ENCODE measurements at places on chromosomes 2 and 18.
A peak's percentile ranks its signal among the peaks of the same experiment; 100 is the strongest.

DNA sequence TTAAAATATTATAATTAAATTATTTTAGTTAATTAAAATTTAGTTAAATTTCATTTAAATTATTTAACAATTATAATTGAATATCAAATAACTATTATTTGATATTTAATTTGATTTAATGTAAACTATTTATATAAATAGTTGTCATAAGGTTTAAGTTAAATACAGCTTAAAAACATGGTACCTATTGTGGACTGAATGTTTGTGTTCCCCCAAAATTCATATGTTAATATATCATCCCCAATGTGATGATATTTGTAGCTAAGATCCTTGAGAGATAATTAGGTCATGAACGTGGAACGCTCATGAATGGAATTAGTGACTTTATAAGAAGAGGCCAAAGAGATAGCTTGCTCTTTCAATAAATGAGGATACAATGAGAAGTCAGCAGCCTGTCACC is 505.7 kb upstream of the LRATD1 start:
- no peak for DNase-seq

- DNase-seq, result no peak
Measured at GRCh38 chr18:12515550-12515949, 107.8 kb downstream of the PRELID3A start.

GRCh38 chr2:99776206-99776905 is 286.5 kb upstream of the REV1 start:
- no peak for DNase-seq

- DNase-seq, result no peak
Measured at GRCh38 chr2:173823543-173823939, 141.6 kb downstream of the SP3 start.

DNA sequence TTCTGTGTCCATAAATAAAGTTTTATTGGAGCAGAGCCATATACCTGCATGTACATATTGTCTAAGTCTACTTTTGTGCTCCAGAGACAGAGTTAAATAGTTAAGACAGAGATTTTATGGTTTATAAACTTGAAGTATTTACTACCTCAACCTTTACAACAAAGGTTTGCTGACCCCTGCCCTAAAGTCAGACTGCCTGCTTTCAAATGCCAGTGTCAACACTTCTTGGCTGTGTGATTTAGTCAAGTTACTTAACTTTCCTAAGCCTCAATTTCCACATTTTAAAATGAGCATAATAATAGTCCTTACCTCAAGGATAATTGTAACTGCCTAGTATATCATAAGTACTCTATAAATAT is 44.4 kb upstream of the ITPRID2 start:
- DNase-seq, result no peak

DNA sequence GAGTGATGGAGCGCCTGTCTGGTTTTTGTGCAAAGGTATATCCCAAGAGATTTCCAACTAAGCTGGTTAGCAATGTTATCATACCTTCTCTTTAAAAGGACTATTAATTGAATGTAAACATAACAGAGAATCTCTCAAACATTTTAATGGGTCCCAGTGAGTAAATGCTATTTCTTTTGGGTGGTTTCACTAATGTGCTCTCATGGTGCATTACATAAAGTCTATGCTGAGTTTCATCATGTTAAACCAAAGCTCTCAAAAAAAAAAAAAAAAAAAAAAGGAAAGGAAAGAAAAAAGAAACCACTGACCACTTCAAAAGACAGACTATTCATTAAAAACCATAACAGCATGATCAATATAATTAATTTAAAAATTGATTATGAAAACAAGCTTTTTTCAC is 119.1 kb upstream of the SCN1A start:
- DNase-seq, result no peak

GRCh38 chr18:9825571-9826073 is 60.2 kb upstream of the TXNDC2 start:
- no peak for DNase-seq

- no peak for DNase-seq
Measured at GRCh38 chr2:159075727-159076126, 107.3 kb downstream of the TANC1 start.

DNA sequence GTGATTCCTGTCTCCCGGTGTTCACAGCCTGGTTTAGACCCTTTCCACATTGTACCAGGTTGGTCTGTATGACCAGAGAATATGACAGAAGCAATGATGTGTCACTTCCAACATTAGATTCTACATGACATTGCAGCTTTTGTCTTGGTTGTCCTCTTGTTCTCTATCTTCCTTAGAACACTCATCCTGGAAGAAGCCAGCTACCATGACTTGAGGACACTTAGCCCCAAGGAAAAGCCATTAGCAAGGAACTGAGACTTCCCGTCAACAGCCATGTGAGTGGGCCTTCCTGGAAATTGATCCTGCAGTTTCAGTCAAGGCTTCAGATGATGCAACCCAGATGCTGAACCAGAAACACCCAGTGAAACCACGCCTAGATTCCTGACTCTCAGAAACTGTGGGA is 143.3 kb downstream of the MREG start:
- DNase-seq, result no peak

DNA sequence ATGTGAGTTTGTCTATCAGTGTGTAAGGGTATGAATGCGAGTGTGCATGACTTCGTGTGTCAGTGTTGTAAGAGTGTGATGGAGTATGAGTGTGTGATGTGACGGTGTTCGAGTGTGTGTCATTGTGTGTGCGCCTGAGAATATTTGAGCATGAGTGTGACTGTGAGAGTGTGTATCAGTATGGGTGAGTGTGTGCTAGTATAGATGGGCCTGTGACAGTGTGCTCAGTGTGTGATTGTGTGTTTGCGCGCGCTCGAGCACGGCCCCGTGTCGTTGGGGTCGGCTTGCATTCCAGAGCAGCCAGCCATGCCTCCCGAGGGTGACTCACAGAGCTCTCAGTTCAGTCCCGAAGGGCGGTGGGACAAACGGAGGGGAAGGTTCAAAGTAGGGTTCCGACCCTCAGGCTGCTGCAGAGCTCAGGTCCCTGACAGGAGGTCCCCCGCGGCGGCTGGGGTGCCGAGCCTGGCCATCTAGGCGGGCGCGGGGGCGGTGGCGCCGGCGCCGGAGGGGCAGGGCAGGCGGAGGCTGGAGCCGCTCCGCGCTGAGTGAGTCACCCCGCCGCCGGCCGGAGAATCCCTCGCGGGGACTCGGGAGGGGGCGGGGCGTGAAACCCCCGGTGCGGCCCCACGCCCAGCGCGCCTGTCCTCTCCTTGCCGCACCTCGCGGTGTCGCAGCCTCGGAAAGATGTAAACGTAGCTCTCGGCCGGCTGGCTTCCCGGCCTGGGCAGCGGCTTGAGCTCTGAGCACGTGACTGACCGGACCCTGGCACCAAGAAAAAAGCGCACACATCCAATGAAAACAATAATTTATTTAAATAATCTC is 3.8 kb downstream of the DLX2 start:
- DNase-seq, result no peak

GRCh38 chr2:227826019-227826521 is 12.4 kb downstream of the CCL20 start:
- DNase-seq, result no peak

DNA sequence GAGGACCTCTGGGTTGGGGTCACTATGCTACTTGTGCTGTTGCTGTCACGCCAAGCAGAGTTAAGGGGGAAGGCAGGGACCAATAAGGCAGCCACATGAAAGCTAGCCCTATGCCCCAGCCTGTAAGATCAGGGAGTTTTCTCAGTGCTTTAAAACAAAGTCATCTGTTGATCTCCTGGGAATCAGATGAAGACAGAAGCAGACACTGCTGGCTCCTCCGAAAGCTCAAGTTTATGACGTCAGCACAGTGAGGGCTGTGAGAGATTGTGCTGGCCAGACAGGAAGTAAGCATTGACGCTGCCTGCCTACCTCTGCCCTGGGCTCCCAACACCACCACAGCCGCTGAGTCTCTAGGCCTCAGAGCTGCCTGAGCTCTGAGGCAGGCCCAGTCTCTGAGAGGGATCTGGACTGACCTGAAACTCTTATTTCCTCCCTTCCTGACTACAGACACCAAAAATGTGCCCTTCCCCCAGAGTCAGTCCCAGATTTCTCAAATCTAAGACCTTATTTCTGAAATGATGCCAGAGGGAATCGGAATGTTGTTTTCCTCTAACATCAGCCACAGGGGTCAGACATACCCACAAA is 118.1 kb upstream of the EPAS1 start:
- peak; percentile 20 for DNase-seq

GRCh38 chr2:47457268-47457667 is 54.3 kb downstream of the MSH2 start:
- no peak for DNase-seq

GRCh38 chr2:233989221-233989858 is 61.2 kb upstream of the SPP2 start:
- DNase-seq, result no peak

DNA sequence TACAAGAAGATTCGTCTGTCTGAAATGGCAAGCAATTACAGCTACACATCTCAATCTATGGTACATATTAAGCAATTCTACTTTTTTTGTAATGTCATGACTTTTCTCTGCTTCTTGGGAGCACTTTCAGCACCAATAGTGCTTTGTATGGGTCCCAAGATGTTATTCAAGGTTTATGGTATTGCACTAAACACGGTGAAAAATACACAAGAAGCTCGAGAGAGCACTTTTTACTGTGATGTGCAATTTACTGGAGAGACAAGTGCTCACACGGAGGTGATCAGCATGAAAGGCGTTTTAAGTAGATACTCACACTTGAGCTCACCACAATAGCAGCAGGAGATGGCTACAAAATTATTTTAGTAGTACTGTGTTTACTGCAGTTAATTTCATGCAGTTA is 783.6 kb downstream of the CBLN2 start:
- no peak for DNase-seq

DNA sequence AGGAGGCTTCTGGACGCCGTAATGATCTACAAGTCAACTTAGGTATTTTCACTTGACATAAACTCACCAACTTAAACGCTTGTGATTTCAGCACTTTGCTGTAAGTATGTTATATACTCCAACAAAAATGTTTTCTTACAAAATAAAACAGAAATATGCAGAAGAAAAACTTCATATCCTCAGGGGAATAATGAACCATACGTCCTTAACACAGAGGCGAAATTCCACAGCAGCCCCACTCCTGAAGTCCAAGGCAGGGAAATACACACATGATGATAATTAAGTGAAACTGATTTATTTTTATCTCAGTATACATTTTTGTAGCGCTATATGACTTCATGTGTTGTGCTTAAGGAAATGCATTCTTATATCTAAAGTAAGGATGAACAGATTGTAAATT is 335.4 kb upstream of the VWC2L start:
- no peak for DNase-seq

DNA sequence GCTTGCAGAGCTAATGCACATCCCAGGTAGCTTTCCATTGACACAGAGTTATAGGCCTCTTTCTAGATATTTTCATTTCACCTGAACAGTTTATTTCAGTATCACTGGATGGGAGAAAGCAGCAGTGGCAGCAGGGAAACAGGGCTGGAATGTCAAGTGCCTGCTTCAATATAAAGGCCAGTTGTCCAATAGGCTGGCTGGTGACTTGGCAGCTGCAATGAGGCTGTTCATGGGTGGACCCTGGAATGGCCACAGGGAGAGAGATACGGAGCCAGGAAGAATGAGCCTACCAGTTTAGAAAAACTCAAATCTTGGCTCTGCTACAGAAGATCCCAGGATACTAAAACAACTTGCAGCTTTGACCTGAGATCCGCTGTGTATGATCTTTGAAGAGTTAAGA is 185.0 kb downstream of the BCL11A start:
- DNase-seq, result no peak

GRCh38 chr2:231693956-231694355 is 14.4 kb upstream of the PTMA start:
- no peak for DNase-seq

DNA sequence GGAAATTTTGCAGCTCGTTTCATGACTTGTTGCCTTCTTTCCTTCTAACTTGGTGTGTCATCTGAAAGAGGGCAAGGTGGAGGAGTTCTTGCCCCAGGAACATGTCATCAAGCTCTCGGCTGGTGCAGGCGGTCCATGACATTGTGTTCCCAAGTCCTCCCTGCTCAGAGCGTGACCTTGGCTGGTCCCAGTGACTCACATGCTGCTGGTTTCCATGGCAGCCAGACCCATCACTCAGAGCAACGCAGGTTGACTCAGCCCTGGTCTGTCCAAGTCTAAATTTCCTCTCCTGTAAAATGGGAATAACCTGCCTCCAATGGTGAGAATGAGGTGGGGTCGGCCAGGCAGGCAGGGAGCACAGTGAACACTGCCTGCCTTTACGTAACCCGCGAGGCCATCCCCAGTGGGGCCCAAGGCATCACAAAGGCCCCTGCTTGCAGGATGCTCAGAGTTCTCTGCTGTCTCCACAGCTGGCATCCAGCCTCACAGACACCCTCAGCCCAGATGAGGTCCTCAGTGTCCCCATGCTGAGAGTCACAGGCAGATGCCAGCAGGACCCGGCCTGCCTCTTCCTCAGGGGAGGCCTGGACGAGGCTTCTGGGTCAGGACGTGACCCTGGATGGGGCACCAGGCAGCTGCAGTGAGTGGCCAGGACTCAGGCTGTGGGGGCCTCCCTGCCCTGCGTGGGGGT is 143.7 kb downstream of the TPO start:
- no peak for DNase-seq

DNA sequence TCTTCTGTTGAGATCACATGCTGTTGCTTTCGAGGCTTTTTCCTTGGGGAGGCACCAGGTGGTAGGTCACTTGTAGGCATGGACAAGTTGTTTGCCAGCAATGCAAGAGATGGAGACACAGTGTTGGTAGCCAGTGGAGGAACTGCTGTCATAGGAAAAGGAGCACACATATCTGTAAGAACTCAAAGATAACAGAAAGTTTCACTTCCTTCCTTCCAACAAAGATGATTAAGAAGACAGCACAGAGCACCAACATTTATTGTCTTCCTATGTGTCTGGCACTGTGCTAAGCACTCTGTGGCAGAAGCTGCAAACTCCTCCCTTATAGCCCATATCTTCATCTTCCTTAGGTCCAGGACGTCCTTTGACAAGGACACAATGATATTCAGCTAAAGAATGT is 64.5 kb upstream of the AMMECR1L start:
- DNase-seq, result no peak

GRCh38 chr2:51304311-51304710 is 272.4 kb upstream of the NRXN1 start:
- DNase-seq, result no peak

All from stimulated activated CD4-positive, alpha-beta T cell treated with anti-CD3 and anti-CD28 coated beads, Interleukin-12 subunit alpha, Interleukin-12 subunit beta, amount 100 ng/mL, for 4 hours (primary cell).